A549 treated with CpdA at 1 μM for 4 hours (cell line): ENCODE measurements at places on chromosomes 3 and 15. TPM values are rescaled to one million over a fixed set of nuclear protein-coding genes. Genes with fewer than 3 reads are reported as not detected.

The C3orf38 gene
- 16.8 to 22.3 TPM (median 17.6 TPM) in 5 replicates for total RNA-seq

The CACNA1D gene
- 0.72 to 1.2 TPM (median 1.1 TPM) in 5 replicates for total RNA-seq

The VILL gene
- 0.07 to 1.0 TPM (median 0.22 TPM) in 4 of 5 replicates, not detected in the other for total RNA-seq

The FOXL2NB gene
- 0.80 to 1.6 TPM (median 1.2 TPM) in 5 replicates for total RNA-seq

The SNTN gene
- total RNA-seq, result not detected in 5 replicates

The SLC28A1 gene
- total RNA-seq, result 0.02 to 0.06 TPM (median 0.05 TPM) in 3 of 5 replicates, not detected in the others

The IL5RA gene
- not detected in 5 replicates for total RNA-seq

The GOLGA8S gene
- 0.10 to 0.20 TPM (median 0.15 TPM) in 5 replicates for total RNA-seq

The NOX5 gene
- total RNA-seq, result 0.27 to 0.38 TPM (median 0.31 TPM) in 5 replicates

The AADAC gene
- total RNA-seq, result 19.5 to 29.5 TPM (median 22.2 TPM) in 5 replicates

The CORO2B gene
- total RNA-seq, result 2.7 to 4.8 TPM (median 3.7 TPM) in 5 replicates

The FAM81A gene
- 11.0 to 14.6 TPM (median 13.6 TPM) in 5 replicates for total RNA-seq

The LINGO1 gene
- 7.0 to 12.4 TPM (median 9.2 TPM) in 5 replicates for total RNA-seq

The PIGZ gene
- 0.94 to 1.6 TPM (median 1.3 TPM) in 5 replicates for total RNA-seq

The ZKSCAN7 gene
- not detected in 5 replicates for total RNA-seq

The SLC12A6 gene
- total RNA-seq, result 4.5 to 8.9 TPM (median 7.1 TPM) in 5 replicates

The GOLGA8A gene
- total RNA-seq, result 5.9 to 10.4 TPM (median 7.3 TPM) in 5 replicates

The CAMP gene
- 0.23 TPM in 1 of 5 replicates, not detected in the others for total RNA-seq

The GOLGA8J gene
- 0.09 TPM in 1 of 5 replicates, not detected in the others for total RNA-seq

The MRAS gene
- total RNA-seq, result 8.2 to 10.2 TPM (median 9.1 TPM) in 5 replicates

The TEX55 gene
- total RNA-seq, result 0.03 TPM in 1 of 5 replicates, not detected in the others

The UBA7 gene
- total RNA-seq, result 0.31 to 0.51 TPM (median 0.51 TPM) in 5 replicates

The NR2E3 gene
- total RNA-seq, result 0.17 to 0.38 TPM (median 0.21 TPM) in 4 of 5 replicates, not detected in the other

The ZNF662 gene
- total RNA-seq, result not detected in 5 replicates

The FBXL2 gene
- 6.0 to 8.5 TPM (median 7.2 TPM) in 5 replicates for total RNA-seq

The FAM107A gene
- 0.07 to 0.08 TPM in 2 of 5 replicates, not detected in the others for total RNA-seq

The SEMA5B gene
- 0.17 to 0.40 TPM (median 0.29 TPM) in 5 replicates for total RNA-seq

The KIF15 gene
- total RNA-seq, result 6.9 to 14.1 TPM (median 9.9 TPM) in 5 replicates

The FBXW12 gene
- not detected in 5 replicates for total RNA-seq

The HRG gene
- 0.02 TPM in 1 of 5 replicates, not detected in the others for total RNA-seq

The TMEM212 gene
- not detected in 5 replicates for total RNA-seq

The GPD1L gene
- 15.3 to 22.7 TPM (median 18.2 TPM) in 5 replicates for total RNA-seq

The FILIP1L gene
- total RNA-seq, result 0.06 to 0.45 TPM (median 0.07 TPM) in 5 replicates

The CLCN2 gene
- total RNA-seq, result 4.6 to 5.8 TPM (median 5.1 TPM) in 5 replicates

The GOLGA8B gene
- 13.4 to 20.1 TPM (median 16.5 TPM) in 5 replicates for total RNA-seq

The FSD2 gene
- not detected in 5 replicates for total RNA-seq

The SPRED1 gene
- 7.6 to 12.5 TPM (median 8.9 TPM) in 5 replicates for total RNA-seq

The DUOX1 gene
- total RNA-seq, result not detected in 5 replicates

The CELSR3 gene
- 3.0 to 5.4 TPM (median 4.7 TPM) in 5 replicates for total RNA-seq

The SHF gene
- total RNA-seq, result 0.63 to 1.4 TPM (median 0.76 TPM) in 5 replicates

The SPINT1 gene
- total RNA-seq, result 0.82 to 1.1 TPM (median 0.92 TPM) in 5 replicates

The TGM5 gene
- not detected in 5 replicates for total RNA-seq

The COL6A5 gene
- total RNA-seq, result not detected in 5 replicates

The MYZAP gene
- total RNA-seq, result 0.50 to 0.99 TPM (median 0.80 TPM) in 5 replicates

The CATSPER2 gene
- 0.40 to 3.4 TPM (median 0.84 TPM) in 5 replicates for total RNA-seq
